ENCODE measurements at places on chromosomes 16 and 17.

- no peak for DNase-seq
Observed at GRCh38 chr16:49520492-49521038, 147.0 kb downstream of the C16orf78 start.

- no peak for DNase-seq
Observed at GRCh38 chr16:51095890-51096626, 55.0 kb downstream of the SALL1 start.

- no peak for DNase-seq
Observed at GRCh38 chr17:63086483-63087185, 120.6 kb downstream of the TANC2 start.

DNA sequence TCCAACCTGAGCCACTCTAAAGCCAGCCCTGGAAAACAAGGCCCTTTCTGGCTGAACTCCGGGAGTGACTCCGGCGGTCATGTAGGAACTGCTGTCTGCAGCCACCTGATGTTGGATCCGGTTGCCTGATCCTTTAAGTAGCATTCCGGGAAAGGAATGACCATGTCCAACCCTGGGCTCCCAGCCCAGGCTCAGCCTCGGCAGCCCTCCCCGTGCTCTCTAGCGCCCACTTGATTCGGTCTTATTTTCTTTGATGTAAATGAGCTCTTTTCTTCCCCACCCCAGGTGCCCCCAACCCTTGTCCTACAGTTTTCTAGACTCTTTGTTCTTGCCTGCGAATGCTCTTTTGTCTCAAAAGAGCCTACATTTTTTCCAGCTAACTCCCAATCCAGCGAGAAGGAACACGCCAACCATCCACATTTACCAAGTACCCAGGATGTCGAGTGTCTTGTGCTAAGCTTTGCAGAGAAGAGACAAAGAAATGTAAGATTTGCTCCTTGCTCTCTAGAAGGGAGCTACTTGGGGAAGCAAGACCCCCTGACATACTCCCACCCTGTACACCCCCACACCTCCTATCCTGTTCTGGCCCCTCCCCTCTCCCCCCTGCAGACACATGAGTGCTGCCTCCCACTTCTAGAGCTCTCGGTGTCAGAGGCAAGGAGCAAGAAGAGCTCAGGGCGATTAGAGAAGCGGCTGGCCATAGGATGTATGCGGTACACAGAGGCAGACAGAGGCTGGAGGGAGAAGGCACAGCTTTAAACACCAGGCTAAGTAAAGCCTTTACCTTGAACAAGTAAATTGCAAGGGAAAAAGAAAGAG is 53.8 kb downstream of the COG7 start:
- DNase-seq, result no peak

DNA sequence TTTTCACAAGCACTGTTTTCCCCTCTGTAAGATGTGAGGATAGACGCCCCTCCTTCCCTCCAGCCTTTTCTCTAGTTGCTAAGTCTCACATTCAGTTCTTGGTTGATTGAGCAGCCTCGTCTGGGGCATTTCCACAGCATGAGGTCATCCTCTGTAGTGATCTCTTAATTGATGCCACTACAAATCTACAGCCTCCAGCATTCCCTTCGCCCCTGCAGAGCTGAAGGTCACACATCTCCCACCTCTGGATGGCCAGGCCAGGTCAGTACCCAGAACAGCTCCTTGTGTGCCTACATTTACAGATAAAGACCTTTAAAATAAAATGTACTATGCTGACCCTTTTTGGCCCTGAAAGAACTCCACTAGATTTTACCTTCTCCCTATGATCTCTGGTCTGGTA is 32.5 kb upstream of the CDH11 start:
- DNase-seq, result no peak

DNA sequence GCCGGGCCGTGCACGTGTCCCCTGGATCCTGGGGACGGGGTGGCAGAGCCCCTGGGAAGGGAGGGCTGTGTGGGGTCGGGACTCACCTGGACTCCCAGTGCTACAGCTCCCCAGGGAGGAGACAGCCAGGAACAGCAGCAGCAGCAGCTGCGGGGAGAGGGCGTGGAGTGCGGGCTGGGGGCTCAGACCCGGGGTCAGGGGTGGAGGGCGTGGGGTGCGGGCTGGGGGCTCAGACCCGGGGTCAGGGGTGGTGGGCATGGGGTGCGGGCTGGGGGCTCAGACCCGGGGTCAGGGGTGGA is 20.7 kb downstream of the TPSD1 start:
- no peak for DNase-seq

- DNase-seq, result no peak
Observed at GRCh38 chr16:31876951-31877828, 3.6 kb downstream of the ZNF267 start.

DNA sequence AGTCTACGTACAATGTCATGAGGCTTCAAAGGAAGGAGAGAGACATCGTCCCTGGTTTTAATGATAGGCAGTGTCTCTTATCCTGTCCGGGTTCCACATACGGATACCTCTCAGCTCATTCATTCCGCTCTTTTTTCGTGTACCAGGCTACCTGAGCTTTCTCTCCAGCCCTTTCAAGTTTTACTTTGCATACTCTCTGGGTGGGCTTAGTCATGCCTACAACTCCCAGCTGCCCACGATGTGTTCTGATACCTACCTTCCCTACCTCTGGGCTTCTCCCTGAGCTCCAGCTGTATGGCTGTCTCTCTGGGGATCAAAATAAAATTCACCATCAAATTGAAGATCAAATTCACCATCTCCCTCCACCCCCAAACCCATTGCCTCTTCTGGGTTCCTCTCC is 354.0 kb upstream of the EEF2KMT start:
- DNase-seq, result no peak

DNA sequence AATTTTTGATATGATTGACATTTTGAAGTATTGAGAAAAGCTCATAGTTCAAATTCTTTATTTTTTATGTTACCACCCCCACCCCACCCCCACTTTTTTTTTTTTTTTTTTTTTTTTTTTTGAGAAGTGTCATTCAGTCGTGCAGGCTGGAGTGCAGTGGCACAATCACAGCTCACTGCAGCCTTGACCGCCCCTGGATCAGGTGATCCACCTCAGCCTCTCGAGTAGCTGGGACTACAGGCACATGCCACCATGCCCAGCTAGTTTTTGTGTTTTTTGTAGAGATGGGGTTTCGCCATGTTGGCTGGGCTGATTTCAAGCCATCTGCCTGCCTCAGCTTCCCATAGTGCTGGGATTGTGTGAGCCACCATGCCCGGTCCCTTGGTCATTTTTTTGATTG is 7.4 kb downstream of the TAF15 start:
- DNase-seq, result no peak

DNA sequence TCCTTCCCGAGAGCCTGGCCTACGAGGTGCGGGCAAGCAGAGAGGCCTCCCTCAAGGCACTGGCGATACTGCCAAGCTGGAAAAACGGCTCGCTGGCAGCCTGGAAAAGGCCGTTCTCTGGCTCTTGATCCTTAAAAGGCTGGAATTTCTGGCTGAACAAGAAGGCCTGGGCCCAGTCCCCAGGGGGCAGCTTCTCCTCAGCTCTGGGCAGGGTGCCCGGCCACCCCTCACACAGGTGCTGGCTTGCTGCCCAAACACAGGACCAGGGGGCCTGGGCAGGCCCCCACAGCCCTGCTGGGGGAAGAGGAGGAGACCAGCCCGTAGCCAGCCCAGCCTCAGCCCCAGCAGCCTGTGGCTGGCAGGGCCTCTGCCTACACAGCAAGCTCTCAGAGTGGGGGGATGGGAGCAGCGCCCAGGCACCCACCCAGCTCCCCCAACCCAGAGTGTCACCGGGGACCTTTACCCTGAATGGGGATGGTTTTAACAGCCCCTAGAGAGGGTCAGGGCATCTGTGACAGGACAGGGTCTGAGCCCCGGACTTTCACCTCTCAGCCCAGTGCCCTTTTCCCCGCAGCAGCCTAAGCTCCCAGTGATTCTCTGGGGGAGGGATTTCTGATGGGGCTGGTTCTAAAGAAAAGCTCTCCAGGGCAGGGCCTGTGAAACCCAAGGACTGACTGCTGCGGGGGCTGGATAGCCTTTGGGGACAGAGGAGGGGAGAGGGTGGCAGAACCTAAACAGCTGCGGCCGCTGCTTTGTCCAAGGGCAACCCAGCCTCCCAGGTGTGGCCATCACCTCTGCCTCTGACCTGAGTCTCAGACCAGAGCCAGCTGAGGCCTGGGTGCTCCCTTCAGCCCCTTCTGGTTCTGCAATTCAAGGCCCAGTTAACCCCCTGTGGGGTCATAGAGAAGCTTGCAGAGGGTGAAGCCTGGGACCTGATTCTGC is 38.6 kb upstream of the TOB1 start:
- peak; percentile 56 for DNase-seq

GRCh38 chr16:69399361-69399760 is 13.6 kb upstream of the TERF2 start:
- no peak for DNase-seq

DNA sequence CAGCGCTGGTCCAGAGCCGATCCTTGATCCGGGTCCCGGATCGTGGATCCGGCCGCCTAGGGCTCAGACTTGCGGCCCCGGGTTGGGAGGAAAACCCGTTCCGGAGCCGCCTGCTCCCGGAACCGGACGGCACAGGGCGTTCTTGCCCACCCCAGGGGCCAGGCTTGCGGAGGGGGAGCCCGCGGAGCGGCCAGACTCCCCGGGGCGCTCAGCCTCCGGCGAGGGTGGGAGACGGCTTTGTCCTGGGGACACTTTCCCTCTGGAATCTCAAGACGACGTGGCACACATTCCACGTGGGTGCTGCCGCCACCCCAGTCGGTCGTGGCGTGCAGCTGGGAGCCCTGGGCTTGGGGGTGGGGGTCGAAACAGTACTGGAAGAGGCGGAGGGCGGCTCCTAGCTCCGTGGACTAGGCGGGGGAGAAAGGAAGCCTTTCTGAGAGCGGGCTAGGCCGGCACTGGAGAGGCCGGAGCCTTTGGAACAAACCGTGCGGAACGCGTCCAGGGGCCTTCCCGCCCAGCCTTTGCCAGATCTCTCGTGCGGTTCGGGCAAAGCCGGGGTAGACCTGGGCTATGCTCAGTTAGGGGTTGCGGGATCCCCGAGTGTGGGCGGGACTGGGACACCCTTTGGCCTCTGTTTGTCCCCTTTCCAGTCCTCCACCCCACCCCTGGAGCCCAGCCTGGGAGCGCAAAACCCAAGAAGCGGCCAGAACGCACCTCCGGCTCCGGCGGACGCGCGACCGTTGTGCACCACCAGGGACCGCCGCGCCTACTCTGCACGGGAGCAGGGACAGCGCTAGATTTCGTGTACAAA is 26.5 kb downstream of the SREBF1 start:
- DNase-seq, result peak; percentile 30

DNA sequence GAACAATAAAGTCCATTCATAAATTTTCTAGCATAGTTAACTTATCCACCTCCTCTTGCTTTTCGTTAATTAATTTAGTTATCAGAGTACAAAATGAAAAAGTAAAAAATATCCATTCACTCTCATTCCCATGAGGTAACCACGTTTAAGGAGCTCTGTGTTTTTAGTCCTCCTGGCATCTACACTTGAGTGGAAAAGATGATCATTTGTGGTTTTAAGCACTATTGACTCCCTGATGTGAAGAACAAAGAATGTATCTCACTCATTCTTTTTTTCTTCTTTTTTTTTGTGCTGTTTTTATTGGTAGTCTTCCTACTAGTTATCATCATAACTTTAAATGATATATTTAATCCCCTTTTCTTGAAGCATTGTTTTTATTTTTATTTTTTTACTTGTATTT is 26.1 kb downstream of the QPRT start:
- DNase-seq, result no peak
